ENCODE measurements at places on chromosomes 12 and 14.

DNA sequence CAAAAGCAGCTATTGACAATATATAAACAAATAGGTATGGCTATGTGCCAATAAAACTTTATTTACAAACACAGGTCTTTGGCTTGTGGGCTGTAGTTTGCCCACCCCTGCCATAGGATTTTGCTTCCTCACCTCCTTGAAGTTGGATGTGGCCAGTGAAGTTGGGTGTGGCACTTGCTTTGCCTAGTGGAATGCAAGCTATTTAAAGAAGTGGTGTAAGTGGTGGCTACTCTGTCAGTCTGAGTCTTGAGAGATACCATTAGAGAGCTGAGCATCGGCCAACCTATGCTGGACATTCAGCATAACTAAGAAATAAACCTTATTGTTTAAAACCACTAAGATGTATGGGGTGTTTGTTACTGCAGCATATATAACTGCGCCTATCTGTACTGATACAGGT is 321.3 kb downstream of the RGS6 start:
- DNase-seq, result no peak

GRCh38 chr14:99598774-99599173 is 5.2 kb downstream of the CCDC85C start:
- DNase-seq, result no peak

DNA sequence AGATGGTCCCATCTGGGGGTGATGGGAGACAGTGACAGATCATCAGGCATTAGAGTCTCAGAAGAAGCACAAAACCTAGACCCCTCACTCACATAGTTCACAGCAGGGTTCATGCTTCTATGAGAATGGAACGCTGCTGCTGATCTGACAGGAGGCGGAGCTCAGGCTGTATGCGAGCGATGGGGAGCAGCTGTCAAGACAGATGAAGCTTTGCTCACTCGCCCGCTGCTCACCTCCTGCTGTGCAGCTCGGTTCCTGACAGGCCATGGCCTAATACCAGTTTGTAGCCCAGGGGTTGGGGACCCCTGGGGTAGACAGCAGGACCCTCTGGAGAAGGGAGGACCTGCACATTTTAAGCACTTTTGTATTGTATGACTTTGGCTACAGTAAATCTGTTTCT is 111.2 kb downstream of the LGMN start:
- no peak for DNase-seq

DNA sequence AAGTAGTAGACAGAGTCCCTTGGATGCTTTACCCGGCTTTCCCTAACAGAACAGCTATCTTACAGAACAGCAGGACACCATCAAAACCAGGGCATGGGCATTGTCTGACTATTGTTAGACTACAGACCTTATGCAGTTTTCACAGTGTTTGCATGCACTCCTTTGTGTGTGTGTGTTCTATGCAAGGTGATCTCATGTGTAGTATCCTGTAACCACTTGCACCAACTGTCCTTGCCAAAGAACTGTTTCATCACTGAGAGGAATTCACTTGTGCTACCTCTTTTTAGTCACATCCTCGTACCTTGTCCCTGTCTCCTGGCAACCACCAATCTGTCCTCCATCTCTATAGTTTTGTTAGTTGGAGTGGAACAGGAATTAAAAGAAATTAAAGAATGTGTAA is 183.6 kb upstream of the PZP start:
- DNase-seq, result no peak

DNA sequence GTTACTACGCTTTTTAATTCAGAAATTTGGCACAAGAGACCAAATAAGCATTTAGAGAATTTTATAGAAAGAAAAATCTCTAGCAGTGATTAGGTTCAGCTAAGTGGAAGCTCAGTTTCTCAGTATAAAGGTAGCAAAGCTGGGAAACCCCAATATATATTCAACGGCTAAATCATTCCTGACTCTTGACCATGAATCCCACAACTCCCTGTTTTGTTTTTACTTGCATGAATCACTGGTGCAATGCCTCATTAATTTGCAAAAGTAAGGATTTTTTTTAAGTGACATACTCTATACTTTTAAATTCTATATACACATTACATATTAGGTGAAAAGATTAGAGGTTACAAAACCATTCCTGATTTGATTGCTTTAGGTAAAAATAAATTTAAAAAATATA is 74.3 kb upstream of the PLEKHG7 start:
- no peak for DNase-seq

DNA sequence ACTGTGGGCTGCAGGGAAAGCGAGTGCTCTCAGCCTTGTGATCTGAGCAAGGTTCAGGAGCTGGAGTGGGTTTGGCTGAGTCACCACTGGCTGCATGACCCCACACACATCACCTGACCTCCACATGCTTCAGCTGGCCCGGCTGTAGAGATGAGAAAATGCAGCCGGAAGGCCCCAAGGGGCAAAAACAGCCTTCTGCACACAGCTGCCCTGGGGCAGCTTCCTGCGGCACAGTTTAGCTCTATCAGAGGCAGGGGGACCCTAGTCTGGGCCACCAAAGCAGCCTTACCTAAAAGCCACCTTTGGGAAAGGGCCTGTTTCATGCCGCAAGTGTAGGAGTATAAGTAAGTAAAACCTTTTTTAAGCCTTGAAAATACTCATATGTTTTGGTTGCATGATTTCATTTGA is 123.3 kb downstream of the SSPN start:
- DNase-seq, result peak; percentile 28

- no peak for DNase-seq
Observed at GRCh38 chr12:107558816-107559382, 126.7 kb upstream of the PWP1 start.

DNA sequence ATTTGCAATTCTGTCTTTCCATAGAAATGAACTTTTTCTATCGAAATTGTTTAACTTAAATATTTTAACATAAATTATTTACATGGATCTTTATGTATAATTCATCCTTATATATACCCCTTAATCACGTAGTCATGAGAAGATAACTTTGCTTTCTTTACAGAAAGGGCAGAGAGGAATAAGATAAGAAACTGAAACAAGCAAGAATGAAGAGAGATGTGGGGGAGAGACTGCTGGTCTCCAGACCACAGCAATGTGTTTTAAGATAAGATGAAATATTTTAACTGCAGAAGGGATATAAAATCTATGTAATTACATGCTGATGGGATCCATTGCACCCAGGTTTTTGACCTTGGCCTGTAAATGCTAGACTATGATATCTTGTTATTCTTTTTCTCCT is 34.7 kb upstream of the DNM1L start:
- DNase-seq, result no peak

GRCh38 chr12:71810921-71811320 is 28.6 kb upstream of the TBC1D15 start:
- DNase-seq, result no peak

GRCh38 chr14:36605506-36605857 is 23.1 kb upstream of the NKX2-8 start:
- no peak for DNase-seq

- no peak for DNase-seq
Observed at GRCh38 chr12:120858306-120859088, 45.7 kb downstream of the SPPL3 start.

DNA sequence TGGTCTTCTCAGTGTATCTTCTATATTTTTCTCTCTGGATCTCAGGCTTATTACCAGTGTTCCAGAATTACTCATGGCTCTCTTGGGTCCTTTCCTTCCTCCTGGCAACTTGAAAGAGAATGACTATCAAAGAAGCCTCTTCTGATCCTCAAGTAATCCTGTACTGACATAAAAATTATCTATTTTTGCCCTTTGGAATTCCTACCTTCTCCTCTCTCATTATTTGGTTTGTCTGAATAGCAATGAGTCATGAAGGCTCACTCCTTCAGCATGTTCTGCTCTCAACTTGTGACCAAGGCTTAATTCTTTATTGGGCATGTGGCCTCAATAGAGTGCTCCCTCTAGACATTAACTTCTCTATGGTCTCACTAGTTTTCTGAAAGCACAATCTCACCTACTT is 553.6 kb upstream of the ATP2B1 start:
- DNase-seq, result no peak

- no peak for DNase-seq
Observed at GRCh38 chr14:32201193-32201815, 541 bp upstream of the RNU6-7 start.

DNA sequence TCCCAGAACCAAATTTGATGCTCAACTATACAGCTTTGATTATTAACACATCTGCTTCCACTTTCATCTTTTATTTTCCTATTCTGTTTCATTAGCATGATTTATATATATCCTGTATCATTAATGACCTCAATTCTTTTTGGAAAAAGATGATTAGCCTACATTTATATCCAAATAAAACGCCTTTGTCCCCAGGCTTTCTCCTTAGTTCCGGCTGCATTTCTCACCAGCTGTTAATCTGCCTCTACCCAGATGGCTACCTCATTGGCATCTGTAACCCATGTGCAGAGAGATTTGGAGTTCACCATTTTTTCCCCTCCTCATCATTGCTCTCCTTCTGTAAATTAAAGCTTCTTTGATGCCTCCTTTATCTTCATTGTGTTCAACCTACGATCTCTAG is 336.8 kb upstream of the RGS6 start:
- DNase-seq, result no peak

DNA sequence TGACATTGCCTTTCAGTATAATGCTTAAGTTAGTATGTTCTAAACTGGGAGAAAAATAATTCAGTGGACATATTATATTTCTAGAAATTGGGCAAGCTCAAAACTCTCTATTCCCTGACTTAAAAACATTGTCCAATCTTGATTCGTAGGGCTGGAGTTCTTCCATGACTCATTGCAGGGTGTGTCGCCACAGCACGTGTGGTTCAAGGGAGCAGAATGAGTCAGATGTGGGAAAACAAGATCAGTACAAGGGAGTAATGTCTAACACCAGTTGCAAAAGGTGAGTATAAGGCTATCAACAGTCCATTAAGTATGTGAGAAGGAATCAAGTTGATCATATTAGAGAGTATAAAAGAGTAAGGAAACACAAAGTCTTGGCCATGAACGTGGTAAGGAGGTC is 887.0 kb downstream of the TMTC2 start:
- DNase-seq, result no peak

DNA sequence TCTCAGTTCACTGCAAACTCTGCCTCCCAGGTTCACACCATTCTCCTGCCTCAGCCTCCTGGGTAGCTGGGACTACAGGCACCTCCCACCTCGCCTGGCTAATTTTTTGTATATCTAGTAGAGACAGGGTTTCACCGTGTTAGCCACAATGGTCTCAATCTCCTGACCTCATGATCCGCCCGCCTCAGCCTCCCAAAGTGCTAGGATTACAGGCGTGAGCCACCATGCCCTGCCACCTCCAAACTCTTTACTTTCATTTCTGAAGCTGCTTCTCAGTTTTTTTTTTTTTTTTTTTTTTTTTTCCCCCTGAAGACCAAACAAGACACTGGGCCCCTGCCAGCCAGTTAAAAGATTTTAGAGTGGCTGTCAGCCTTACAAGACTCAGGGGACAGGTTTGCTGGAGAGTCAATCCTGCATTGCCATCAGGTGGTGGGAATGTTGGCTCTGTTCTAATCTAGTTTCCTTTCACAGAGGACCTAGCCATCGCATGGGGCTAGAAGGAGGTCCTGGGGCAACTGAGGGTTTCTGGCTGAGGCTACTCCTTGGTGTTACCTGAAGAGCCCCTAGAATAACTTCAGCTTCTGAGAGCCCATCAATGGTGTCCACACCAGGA is 37.4 kb upstream of the HIGD1C start:
- DNase-seq, result no peak

DNA sequence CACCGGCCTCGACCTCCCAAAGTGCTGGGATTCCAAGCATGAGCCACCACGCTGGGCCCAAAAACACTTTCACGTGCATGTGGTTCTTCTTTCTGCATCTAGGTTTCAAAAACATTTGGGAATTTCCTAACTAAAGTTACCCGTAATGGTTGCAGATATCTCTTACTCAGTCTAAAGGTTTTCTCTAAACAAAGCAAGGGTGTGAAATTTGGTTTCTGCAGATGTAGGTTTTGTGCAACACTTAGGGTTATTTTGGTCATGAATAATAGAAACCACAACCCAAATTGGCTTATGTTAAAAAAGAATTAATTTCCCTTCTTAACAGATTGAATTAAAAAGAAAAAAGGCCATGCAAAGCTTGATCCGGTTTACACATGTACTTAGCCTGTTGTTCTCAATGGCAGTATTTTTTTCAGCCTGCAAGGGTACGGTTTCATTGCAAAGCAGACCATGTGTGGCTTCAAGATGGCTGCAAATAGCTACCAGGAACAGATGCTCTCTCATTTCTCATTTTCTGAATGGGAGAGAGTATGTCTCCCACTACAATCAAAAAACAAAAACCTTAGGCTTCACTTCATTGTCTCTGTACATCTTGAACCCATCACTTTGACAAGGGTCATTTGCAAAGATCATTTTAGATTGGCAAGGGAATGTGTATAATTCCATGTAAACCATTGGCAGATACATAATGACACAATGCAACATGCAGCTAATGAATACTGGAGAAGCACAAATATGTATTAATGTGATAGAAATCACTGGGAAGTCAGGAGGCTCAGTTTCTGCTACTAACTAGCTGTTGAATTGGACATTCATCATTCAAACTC is 491.2 kb upstream of the FLRT2 start:
- DNase-seq, result no peak

GRCh38 chr14:52923902-52924575 is 26.8 kb downstream of the FERMT2 start:
- DNase-seq, result no peak

- no peak for DNase-seq
Observed at GRCh38 chr14:37116933-37117849, 55.2 kb downstream of the SLC25A21 start.

GRCh38 chr14:90781344-90781761 is 34.9 kb downstream of the TTC7B start:
- no peak for DNase-seq

- DNase-seq, result no peak
Observed at GRCh38 chr14:63204407-63205043, at the start of gene RHOJ. Gene RHOJ (plus strand): TSS chr14:63204443. CDS start chr14:63204870, 427 bp downstream.

- DNase-seq, result no peak
Observed at GRCh38 chr12:2343681-2344080, 290.9 kb downstream of the CACNA1C start.

DNA sequence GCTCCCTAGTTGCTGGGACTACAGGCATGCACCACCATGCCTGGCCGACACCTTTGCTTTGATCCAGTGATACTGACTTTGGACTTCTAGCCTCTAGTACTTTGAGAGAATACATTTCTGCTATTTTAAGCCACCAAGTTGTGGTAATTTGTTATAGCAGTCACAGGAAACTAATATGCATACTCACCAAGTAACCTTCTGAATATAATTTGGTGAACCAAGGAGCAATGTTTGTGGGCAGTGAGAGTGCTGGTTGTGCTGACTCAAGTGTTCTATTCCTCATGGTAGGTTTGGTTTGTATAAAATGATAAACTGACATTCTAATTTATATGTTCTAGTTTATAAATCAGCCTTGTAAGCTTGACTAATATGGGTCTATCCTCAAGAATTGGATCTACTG is 42.4 kb upstream of the MMP19 start:
- DNase-seq, result no peak

GRCh38 chr12:92574051-92574783 is 128.6 kb upstream of the PLEKHG7 start:
- no peak for DNase-seq

- no peak for DNase-seq
Observed at GRCh38 chr14:93717668-93718320, 70.5 kb downstream of the PRIMA1 start.

DNA sequence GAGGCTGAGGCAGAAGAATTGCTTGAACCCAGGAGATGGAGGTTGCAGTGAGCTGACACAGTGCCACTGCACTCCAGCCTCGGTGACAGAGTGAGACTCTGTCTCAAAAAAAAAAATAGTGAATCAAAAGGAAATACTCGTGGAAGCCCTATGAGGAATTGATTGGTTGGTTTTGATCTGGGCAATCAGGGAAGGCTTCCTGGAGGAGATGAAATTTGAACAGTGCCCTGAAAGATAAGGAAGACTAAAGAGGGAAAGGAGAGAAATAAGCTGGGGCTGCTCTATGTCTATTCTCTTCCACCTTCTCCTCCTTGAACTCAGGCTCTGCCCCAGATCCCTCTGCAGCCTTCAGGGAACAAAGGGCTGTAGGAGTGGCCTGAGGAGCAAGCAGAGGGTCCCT is 54.1 kb downstream of the IRF2BPL start:
- no peak for DNase-seq
